ENCODE measurements at places on chromosomes 5 and 9.

DNA sequence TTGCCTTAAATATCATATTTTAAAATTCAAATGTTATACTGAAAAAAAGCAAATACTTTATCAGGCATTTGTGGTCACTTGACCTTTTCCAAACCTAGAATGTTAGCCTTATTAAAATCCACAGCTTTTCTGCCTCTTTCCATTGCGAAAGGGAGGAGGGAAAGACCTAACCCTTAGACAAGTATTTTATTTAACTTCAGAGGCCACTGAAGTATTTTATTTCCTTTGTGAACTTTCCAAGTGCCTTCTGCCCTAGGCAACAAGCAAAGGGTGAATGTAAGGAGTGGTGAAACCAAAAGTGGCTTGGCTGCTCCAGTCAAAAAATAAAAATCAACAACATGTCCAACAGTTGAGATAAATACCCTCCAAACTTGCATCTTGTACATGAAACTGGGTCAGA, 376.1 kb downstream of the EFNA5 start:
- no peak for DNase-seq

DNA sequence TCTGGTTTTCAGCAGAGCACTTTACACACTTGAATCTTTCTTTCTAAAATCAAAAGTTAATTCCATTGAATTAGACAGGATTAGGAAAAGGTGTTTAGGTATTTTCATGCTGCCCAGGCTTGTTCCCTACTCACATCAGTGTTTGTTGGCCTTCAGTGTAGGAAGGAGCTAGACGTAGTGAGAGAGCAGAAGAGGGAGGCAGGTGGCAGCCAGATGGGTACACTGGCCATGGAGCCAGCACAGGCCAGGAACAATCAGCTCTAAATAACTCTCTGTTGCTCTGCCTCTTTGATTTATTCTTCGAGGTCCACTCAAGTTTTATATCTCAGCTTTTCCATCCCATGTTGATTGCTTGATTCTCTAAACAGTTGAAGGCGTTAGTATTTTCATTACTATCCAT, 529.6 kb downstream of the PSAT1 start:
- DNase-seq, result no peak

GRCh38 chr9:92738661-92739081, 26.0 kb downstream of the BICD2 start:
- DNase-seq, result peak; percentile 63

DNA sequence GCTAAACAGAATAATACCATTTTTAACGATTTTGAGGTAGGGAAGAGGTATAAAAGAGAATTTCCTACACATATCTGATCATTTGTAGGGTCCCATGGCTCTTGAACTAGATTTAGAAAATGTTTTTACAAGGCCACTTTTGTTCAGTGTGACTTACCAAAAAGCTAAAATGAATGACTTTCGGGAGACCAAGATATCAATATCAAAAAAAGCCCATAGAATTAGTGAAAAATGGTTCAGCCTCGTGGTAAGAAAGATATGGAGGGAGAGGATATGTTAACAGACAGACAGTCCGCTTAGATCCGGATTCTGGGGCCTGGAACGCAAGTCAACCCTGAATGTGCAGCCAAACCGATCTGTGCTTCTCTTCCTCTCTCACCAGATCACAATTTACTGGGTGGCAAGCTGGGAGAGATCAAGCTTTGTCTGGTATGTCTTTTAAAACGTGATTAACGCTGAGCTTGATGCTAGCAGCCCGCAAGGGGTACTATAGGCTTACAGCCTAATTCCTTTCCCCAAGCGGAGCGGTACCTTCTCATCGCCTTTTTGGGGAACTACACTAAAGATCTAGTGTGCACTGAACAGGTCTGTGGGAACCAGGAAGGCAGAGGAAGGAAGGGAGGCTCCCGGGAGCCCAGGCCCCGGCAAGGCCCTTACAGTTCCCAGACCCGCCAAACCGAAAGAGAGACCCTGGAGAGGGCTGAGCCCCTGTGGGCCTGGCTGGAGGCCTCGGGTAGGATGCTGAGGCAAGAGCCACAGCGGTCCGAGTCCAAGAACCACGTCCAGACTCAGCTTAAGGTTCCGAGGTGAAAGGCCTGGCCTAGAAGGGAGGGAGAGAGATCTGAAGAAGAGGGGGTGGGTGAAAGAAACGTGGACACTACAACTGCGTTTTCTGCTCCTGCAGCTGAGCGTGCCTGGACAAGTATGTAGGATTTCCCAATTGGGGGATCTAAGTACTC, 2.9 kb downstream of the NR2F1-AS1 start:
- peak; percentile 31 for DNase-seq

- DNase-seq, result no peak
Observed at GRCh38 chr5:33507426-33507825, 66.7 kb downstream of the TARS1 start.

DNA sequence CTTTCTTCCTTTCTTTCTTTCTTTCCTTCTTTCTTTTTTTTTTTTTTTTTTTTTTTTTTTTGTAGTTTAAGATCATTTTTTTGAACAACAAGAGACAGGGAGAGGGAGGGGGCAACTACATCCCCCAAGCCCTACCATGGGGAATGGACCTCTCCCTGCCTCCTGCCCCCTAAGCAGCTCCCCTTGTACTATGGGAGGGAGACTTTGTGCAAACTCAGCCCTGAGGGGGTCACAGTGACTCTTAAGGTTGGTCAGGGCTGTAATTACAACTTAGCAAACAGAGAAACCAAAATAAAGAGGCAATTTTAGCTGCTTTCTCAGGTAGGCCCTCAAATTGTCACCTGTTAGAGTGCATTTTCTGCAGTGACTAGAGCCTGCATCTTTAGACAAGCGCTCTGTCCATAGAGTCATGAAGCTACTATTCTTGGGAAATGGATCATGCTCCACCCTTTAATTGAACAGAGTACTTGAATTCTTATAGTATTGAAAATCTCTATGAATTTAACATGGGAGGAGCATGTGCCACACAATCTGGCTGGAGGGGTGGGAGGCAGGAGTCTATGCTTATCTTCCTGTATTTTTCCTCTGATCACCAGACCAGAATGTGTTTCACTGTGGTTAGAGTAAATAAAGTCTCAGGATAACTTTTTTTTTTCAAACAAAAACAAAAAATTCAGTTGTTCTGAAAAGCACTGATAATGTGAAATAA, 24.3 kb upstream of the PIK3R1 start:
- DNase-seq, result no peak

DNA sequence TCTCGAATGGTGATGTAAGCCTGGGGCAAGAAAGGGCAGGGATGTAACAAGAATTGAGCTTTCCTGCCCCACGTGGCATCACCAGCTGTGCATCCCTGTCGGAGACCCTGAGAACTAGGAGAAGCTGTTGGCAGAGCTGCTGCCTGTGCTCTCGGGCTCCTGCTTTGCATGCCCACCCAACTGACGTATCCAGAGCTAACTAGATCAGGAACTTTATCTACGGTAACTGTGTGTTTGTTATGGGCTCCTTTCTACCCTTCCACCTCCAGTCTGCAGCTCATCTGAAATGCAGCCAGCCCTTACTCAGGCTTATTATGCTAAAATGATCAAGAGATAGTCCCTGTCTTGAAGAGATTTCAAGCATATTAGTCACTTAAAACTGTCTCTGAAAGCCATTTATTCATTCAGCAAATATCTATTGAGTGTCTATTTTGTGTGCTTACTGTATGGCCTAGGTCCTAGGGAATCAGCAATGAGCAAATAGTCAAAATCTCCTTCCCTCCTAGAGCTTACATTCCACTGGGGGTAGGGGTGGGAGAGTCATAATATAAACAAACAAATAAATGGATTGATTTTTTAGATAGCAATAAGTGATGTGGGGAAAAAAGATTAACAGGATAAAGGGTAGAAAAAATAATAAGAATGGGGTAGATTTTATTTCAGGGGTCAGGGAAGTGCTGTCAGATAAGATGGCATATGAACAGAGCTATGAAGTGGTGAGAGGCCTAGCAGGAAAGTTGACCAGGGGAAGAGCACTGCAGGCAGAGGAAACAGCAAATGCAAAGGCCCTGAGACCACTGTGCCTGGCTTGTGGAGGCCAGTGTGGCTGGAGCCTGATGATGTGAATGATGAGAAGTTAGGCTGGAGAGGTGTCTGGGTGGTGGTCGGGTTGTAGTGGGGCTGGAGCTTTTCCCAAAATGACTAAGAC, 118.2 kb downstream of the GALNT10 start:
- peak; percentile 23 for DNase-seq

GRCh38 chr5:180522330-180522729, 28.2 kb downstream of the CNOT6 start:
- no peak for DNase-seq

DNA sequence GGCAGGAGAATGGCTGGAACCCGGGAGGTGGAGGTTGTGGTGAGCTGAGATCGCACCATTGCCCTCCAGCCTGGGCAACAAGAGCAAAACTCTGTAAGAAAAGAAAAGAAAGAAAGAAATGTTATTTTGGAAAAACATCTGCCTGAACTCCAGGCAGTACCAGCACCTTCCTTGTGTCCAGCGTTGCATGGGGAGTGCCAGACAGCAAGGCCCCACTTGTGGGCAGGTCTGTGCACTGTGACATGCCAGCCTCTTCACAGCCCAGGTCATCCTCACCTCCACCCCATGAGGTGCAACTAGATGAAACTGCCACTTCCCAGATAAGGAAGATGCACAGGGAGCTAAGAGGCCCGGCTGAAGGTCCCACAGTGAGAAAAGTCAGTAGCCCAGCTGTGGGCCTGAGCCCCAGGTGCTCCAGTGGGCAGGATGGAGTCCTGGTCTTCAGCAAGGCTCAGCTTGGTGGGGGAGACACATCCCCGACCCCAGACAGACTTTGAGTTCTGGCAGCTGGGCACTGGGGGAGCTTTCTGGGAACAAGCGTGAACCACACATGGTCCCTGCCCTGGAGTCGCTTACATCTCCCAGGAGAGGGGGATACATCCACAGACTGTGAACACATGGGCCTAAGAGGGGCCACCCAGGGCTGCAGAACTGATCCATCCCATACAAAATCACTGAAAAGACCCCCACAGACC, 146.9 kb upstream of the IER5L start:
- no peak for DNase-seq

GRCh38 chr9:34557426-34558321, 31.9 kb downstream of the CNTFR start:
- DNase-seq, result no peak

GRCh38 chr9:103978396-103978795, 115.7 kb upstream of the SMC2 start:
- DNase-seq, result no peak

GRCh38 chr5:42779083-42779482, 22.5 kb downstream of the CCDC152 start:
- DNase-seq, result no peak

DNA sequence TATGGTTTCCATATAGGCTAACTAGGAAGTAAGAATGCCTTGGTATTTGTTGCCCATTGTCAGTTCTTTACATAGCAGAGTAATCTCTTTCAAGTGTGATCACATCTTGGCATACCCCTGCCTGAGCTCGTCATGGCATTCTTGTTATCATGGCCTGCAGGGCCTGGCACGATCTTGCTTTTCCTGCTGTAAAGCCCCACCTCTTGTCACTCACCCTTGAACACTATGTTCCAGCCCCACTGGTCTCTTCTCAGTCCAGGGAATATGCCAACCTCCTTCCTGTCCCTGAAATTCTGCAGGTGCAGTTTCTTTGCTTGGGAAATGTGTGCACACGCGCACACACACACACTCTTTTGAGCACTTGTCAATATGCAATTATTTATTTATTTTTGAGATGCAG, 250.2 kb upstream of the DMRT1 start:
- no peak for DNase-seq

GRCh38 chr5:176152191-176152929, 85.9 kb upstream of the SIMC1 start:
- DNase-seq, result no peak
